ENCODE measurements at places on chromosomes 16 and 17.

- DNase-seq = no peak
Measured at GRCh38 chr16:86120201-86121192, 221.5 kb downstream of the IRF8 start.

DNA sequence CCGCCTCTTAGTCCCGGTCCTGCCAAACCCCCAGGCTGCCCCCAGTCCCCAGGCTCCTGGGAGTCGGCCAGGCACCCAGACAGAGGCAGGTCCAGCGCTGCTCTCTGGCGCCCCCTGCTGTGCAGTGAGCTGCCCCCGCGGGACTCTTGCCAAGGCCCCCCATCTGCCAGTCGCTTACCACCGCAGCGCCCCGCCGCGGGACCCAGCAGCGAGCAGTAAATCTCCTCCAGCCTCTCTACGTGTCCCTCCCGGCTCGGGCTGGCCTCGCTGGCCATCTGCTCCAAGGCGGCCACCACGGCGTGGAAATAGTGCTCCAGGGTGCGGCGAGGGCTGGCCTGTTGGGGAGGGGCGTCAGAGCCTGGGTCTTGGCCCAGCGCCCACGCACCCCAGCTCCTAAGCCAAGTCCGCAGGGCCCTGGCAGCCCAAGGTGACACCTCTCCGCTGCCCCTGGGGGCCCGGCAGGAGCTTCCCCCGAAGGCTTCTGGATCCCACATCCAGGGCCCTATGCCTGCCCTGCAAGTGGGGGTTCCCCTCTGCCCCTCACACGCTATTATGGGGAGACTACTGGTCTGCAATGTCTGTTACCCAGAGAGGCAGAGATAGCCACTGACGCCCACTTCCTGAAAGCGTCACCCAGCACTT, 33.7 kb upstream of the MFSD6L start:
- peak; percentile 59 for DNase-seq

DNA sequence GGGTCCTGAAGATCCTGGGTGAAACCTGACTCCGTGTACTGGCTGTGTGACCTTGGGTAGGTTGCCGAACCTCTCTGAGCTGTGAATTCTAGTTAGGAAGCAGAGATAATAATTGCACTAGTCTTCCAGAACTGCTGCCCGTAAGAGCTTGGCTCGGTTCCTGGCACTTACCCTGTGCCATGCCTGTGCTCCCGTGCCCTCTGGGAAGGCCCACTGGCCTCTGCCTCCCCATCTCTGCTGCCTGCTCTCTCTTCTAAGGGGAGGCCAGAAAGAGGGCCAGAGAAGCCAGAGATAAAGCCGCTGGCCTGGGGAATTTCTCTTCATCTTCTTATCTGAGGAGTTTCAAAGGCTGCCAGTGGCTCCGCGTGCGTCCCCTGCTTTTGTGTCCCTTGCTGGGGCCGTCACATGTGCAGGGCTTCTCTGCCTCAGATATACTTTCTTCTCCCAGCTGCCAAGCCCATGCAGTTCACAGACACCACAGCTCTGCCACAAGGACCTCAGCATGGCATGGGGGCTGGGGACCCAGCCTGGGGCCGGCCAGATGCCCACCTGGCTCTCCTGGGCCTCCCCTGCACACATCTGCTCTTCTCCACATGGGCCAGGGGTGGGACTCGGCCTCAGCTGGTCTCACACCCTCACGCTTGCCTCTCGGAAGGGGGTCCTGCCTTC, 145.2 kb downstream of the SDK2 start:
- no peak for DNase-seq

DNA sequence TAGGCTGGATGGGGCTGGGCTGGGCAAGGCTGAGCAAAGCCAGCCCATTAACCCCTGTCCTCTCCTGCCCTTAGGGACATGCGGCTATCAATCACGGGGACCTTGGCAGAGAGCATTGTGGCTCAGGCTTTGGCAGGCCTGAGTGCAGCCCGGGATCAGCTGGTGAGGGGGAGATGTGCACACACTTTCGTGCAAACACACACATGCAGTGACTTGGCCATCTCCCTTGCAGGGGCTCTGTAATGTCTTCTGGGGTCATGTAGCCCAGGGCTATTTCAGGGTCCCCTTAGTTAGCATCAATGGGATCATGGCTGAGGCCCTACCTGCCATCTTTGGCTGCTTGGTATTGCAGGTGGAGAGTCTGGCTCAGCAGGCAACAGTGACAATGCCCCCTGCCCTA, 6.9 kb downstream of the CARMIL2 start:
- DNase-seq = no peak

- no peak for DNase-seq
Measured at GRCh38 chr17:43532581-43532980, 13.6 kb downstream of the ETV4 start.

DNA sequence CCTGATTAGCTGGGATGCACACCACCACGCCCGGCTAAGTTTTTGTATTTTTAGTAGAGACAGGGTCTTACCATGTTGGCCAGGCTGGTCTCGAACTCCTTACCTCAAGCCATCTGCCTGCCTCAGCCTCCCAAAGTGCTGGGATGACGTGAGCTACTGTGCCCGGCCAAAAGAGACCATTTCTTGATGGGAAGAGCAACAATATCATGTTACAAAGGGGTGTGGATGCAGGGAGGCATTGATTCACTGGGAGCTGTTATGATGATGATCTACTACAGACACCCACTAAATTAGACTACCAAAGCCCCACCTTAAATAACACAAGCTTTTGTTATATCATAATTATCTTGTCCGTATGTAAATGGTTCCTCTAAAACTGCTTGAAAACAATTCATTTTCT, 81.4 kb upstream of the PSMD7 start:
- DNase-seq = no peak

DNA sequence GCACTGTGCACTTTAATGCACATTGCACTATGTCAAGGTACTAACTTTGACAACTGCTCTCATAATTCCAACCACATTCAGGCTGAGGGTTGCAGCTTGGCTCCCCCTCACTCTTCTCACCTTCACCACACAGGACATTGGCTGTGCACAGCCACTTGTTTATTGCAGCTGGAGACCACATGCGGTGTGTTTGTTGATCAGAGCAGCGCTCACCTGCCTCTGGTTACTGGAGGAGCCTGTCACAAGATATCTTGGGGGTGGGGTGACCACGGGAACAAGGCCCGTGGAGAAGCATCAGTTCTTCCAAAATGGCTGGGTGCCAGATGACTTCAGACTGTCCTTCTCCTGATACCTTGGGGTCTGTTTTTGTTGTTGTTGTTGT, 10.6 kb upstream of the CCL5 start:
- no peak for DNase-seq

DNA sequence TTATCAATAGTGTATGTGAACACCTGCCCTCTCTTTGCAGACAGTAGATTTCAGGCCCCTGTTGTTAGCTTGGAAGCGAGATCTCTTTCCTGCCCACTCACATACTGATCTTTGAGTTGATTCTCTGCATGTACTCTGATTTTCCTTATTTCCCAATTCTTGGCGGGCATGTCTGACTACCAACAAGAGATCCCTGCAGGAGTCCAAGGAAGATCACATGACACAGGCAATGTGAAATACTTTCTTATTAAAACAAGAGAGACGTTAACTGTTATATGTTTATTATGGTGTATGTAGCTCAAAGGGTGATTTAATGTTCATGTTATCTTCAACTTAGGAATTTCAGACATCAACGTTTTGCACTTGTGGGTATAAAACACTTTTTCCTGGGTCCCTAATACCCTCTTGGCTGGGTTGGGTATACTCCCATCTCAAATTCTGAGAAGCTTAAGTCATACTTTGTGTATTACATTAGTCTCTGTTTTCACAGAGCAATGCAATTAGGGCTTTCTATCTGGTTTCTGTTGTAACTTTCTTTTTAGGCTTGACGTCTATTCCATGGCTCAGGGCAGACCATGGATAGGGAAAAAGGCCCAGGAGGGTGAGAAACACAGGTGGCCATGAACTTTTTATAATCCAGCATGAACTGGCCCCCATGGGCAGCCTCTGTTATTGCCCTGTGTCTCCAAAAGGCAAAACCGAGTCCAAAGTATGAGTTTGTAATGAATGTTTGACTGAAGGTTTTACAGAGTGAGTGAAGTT, 32.2 kb downstream of the HSD17B2 start:
- DNase-seq = no peak

DNA sequence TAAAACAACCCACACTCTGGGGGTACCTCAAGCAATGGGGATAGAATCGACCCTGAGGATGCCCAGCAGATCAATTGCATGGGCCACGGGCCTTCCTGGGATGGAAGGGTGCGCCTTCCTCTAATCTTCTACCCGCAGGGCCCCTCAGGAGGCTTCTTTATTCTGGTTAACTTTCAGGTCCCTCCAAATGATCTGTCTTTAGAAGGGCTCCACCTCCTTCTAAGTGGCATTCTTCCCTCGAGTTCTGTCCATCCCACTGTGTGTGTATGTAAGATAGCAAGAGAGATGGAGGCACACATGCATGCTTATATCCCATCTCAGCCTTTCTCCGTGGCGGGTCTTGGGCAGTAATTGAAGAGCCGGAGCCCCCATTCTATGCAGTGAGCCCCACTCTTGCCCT, 125.7 kb downstream of the MRM1 start:
- no peak for DNase-seq

GRCh38 chr17:14593956-14594355, 293.1 kb downstream of the HS3ST3B1 start:
- no peak for DNase-seq

GRCh38 chr17:40796846-40797245, 2.9 kb downstream of the KRT28 start:
- no peak for DNase-seq

GRCh38 chr17:45110676-45111611, 21.4 kb downstream of the PLCD3 start:
- no peak for DNase-seq

DNA sequence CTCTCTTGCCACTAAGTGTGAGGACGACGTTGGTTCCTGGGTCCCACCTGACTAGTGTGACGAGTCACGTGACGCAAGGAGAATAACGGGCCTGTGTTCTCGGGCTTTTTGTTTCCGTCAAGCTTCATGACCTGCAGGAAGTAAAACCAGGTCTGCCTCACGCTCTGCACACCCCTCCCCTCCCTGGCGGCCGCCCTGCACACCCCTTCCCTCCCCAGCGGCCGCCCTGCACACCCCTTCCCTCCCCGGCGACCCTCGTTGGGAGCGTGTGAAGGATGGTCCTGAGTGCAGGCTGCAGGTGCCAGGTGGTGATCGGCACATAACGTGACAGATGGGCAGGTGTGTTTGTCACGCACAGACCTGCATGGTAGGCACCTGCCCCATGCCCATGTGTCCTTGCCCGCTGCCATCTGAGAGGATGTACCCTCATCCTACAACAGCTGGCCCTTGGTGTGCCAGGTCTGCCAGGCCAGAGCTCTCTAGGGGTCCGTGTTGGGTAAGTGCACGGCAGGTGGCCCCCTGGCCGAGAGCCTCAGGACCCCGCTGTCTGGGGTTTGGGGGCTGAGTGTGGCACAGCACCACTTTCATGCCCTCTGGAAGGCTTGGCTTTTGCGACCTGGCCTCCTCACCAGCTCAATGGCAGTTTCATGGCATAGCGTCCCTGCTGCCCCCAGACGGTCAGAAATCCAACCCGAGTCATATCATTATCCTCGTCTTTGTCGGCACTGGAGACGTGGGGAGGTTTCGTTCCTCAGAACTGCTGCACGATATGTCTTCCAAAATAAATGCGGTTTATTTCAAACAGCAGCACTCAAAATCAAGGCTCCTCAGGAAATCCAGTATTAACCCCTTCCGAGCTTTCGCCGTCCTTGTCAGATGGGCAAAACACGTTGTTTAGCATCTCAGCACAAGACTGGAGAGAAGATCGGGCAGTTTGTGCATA, 191.8 kb upstream of the CHMP6 start:
- DNase-seq = no peak

GRCh38 chr16:27790546-27791403, 240.8 kb downstream of the KATNIP start:
- no peak for DNase-seq

DNA sequence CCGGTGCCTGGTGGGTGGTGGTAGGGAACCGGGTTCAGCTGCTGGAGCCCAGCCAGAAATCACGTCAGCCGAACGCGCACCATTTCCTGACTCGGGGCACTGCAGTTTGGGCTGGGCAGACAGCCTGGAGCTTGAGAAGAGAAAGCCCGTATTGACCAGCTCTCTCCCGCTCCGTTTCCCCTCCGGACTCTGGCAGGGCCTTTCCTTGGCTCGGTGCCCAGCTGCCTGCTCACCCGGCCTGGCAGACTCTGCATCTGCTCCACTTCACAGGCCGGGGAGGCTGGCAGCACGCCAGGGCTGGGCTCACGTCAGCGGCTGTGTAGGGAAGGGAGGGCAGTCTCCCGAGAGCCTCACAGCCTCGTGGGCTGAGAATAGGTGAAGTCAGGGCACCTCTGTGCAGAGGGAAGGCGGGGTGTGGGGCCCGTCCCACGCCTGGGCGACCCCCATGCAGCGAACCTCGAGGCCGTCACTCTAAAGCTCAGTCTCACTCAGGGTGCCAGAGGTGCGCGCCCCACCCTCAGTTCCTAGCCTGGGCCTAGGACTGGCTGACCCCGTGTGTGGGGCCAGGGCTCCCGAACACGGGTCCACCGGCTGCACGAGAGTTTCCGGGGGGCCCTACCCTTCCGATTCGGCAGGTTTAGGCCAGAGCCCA, 59.1 kb downstream of the OR1D5 start:
- no peak for DNase-seq

DNA sequence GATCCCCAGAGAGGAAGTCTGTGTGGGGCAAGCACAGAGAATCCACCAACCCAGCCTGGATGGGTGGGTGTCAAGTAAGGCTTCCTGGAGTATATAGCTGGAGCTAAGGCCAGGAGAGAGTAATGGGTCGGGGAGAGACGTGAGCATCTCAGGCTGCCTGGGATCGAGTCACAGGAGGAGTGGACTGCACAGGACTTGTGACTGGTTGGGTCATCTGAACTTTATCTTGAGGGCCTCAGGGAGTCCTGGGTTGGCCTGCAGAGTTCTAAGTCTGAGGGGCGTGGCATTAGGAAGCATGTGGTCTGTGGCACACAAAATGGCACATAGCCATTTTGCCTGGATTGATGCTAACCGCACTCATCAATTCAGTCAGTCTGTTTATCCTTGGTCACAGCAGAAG, 1.5 kb downstream of the PLA2G15 start:
- no peak for DNase-seq

GRCh38 chr17:60823515-60823914, 145.9 kb downstream of the BCAS3 start:
- no peak for DNase-seq

DNA sequence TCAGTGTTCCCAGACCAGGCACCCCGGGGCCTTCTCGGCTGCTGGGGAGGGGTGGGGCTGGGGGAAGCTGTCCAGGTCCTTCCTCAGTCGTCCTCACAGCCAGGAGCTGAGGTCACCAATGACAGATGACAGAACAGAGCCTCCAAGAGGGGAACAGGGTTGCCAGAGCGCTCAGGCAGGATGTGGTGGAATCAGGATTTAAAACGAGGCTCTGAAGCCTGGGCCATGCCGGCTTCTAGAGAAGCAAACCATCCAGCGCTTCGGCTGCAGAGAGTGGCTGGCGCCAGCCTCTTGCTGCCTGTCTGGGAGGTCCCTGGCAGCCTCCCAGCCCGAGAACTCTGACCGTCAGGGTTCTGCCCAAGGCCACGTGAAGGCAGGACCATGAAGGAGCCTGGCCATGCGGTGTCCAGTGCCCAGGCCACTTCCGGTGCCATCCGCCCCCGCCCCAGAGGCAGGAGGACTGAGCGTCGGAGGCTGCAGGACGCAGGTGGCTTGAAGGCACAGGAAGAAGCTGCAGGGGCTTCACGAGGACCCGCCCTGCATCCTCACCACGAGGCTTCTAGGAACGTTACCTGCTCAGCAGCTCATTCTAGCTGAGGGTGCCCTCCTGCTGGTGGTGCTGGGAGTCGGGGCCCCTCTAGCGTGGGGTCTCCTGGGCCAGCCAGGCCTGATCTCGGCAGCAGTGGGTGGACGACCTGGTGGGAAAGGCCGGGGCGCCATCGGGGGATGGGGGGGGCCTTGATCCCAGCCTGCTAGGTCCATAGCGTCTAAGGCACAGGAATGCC, 78.5 kb downstream of the KLHDC4 start:
- DNase-seq = no peak
